ENCODE measurements at places on chromosomes 6 and 20. TPM values are rescaled to one million over a fixed set of nuclear protein-coding genes. Genes with fewer than 3 reads are reported as not detected.

GRCh38 chr6:46062991-46063390, 47.3 kb upstream of the CLIC5 start:
- H3K27ac ChIP-seq, result peak overlapping the region; percentile 51
- no peak overlapping the region for H3K4me3 ChIP-seq
- no peak for DNase-seq
- H3K36me3 ChIP-seq, result no peaks in the 10 kb centered on the region
- peaks cover 7% of the 10 kb centered on the region for H3K4me1 ChIP-seq
- no peaks in the 10 kb centered on the region for H3K27me3 ChIP-seq

DNA sequence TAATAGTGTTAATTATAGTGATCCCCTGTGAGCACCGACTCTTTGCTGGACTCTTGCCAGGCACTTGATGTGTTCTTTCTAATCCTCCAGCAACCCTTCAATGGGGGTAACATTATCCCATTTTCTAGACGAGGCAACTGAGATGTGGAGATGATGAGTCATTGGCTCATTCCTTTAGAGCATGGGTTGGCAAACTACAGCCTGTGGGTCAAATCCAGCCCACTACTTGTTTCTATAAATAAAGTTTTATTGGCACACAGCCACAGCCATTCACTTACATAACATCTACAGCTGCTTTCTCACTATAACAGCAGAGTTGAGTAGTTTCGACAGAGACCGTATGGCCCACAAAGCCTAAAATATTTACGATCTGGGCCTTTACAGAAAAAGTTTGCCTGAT, 249.5 kb upstream of the KCNG1 start:
- no peak for DNase-seq
- peaks cover 33% of the 10 kb centered on the region for H3K27me3 ChIP-seq
- H3K4me3 ChIP-seq, result no peak overlapping the region
- H3K4me1 ChIP-seq, result no peaks in the 10 kb centered on the region
- H3K27ac ChIP-seq, result no peak overlapping the region

- no peaks in the 10 kb centered on the region for H3K4me1 ChIP-seq
- no peak overlapping the region for H3K4me3 ChIP-seq
- no peaks in the 10 kb centered on the region for H3K36me3 ChIP-seq
Observed at GRCh38 chr6:168206186-168206585, 113.4 kb downstream of the DACT2 start.

DNA sequence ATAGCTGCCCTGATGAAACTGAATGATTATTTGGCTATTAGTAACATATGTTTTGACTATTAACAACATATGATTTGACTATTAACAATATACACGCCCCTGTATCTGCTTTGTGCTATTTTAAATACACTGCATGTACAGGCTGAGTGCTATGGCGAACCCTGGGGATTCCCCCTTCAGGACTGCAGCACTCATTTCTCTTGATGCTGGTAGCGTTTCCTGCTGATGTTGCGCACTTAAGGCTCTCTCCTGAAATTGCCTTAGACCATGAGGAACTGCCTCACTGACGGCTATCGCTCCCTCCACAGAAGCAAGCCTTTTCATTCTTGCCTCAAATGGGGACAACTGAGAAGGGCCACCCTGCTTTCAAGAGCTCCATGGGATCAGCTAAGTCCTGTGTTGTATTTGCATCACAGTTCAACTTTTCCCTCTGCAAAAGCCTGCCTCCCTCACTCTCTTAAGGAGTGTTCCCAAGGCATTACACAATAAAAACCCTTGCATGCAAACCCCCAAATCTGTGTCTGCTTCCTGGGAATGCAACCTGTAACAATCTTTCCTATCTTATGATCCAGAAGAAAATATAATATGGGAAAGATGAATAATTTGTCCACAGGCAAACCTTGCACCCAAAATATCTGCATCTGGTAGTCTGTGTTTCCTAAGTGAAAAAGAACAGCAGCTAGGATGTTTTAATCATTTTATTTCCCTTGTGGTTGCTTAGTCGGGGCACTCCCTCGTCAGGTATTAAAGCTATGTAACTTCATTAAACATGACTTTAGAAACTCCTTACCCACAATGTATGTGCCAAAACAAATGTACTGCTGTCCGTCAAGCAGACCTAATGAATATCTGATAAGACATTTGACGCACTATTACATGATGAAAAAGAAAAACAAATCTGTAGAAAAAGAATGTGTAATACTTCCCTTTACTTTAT, 456.4 kb downstream of the COL12A1 start:
- H3K36me3 ChIP-seq, result no peaks in the 10 kb centered on the region
- no peak overlapping the region for H3K4me3 ChIP-seq
- H3K27me3 ChIP-seq, result no peaks in the 10 kb centered on the region
- DNase-seq, result no peak
- no peaks in the 10 kb centered on the region for H3K4me1 ChIP-seq
- H3K27ac ChIP-seq, result no peak overlapping the region

DNA sequence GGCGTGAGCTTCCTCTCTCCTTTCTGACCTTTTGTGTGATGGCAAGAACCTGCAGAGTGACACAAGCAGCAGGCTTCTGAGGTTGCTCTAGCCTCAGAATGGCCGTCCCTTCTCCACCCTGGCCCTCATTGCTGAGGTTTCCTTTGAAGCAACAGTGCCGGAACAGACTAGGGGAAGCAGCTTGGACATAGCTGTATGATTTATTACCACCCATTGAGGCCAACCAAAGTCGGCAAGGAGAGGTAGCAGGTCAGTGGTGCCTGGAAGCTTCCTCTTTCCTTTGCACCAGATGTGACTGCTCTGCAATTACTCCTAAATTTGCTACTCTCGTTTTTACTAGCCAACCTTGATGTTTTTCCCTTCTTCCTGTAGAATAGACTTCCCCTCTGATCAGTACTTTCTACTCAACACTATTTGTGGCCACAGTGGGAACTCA, 31.4 kb downstream of the PTPN1 start:
- H3K4me3 ChIP-seq, result no peak overlapping the region
- DNase-seq, result no peak
- no peaks in the 10 kb centered on the region for H3K36me3 ChIP-seq
- no peaks in the 10 kb centered on the region for H3K27me3 ChIP-seq

- no peak overlapping the region for H3K4me3 ChIP-seq
- no peak overlapping the region for H3K27ac ChIP-seq
- peaks cover 4% of the 10 kb centered on the region for H3K4me1 ChIP-seq
- no peaks in the 10 kb centered on the region for H3K36me3 ChIP-seq
- DNase-seq, result no peak
- no peaks in the 10 kb centered on the region for H3K27me3 ChIP-seq
Observed at GRCh38 chr6:148934539-148934938, 187.7 kb downstream of the UST start.

GRCh38 chr6:131038597-131039344, 24.3 kb downstream of the EPB41L2 start:
- no peaks in the 10 kb centered on the region for H3K27me3 ChIP-seq
- H3K4me3 ChIP-seq, result no peak overlapping the region
- no peak for DNase-seq
- no peak overlapping the region for H3K27ac ChIP-seq
- H3K4me1 ChIP-seq, result peaks cover 2% of the 10 kb centered on the region
- H3K36me3 ChIP-seq, result no peaks in the 10 kb centered on the region

DNA sequence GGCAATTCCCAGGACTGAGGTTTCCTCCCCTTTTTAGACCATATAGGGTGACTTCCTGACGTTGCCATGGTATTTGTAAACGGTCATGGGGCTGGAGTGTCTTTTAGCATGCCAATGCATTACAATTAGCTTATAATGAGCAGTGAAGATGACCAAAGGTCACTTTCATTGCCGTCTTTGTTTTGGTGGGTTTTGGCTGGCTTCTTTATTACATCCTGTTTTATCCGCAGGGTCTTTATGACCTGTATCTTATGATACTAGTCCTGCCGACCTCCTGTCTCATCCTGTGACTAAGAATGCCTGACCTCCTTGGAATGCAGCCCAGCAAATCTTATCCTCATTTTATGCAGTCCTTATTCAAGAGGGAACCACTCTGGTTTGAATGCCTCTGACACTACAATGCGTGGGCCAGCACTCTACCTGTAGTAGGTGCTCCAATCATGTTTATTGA, 190.1 kb downstream of the KCNQ5 start:
- H3K4me3 ChIP-seq, result no peak overlapping the region
- H3K27me3 ChIP-seq, result no peaks in the 10 kb centered on the region
- no peaks in the 10 kb centered on the region for H3K36me3 ChIP-seq
- no peaks in the 10 kb centered on the region for H3K4me1 ChIP-seq

GRCh38 chr6:166112580-166112979, 55.1 kb downstream of the TBXT start:
- no peak overlapping the region for H3K4me3 ChIP-seq
- no peaks in the 10 kb centered on the region for H3K36me3 ChIP-seq
- no peaks in the 10 kb centered on the region for H3K27me3 ChIP-seq
- H3K4me1 ChIP-seq, result no peaks in the 10 kb centered on the region

DNA sequence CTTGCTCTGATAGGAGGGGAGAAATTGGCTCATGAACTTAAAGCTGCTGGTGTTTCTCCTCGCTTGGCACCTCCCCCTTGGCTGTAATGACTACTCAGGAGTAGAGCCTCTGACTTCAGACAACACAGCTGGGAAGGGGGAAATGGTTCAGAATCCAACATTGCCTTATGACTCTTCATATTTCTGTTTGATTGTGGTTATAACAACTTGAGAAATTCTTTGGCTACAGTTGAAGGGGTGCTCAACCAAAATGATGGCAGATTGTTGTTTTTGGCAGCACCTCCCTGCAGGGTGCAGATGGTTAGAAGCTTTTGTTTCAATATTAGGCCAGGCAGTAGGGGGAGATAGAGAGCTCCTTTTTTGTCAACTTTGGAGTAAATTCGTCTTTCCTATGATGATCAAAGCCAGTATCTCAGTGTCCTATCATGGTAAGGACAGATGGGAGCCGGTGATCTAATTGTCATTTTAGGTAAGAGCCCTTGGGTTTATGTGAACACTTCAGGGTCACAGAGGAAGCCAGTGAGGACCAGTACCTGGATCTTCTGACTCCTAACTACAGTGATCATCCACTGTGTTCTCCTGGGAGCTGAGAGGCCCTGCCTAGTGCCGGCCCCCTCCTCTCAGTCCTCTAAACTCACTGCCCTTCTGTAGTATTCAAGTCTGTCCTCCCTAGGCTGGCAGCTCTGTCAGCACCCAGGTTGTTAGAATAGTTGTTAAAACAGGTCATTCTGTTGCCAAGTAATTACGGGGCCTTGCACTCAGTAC, 39.9 kb downstream of the RPRD1B start:
- peak overlapping the region; percentile 26 for H3K27ac ChIP-seq
- no peaks in the 10 kb centered on the region for H3K27me3 ChIP-seq

- DNase-seq, result no peak
- H3K4me1 ChIP-seq, result no peaks in the 10 kb centered on the region
- H3K27ac ChIP-seq, result no peak overlapping the region
- no peaks in the 10 kb centered on the region for H3K36me3 ChIP-seq
- no peak overlapping the region for H3K4me3 ChIP-seq
Observed at GRCh38 chr20:33306228-33306627, 23.2 kb downstream of the BPIFB1 start.

DNA sequence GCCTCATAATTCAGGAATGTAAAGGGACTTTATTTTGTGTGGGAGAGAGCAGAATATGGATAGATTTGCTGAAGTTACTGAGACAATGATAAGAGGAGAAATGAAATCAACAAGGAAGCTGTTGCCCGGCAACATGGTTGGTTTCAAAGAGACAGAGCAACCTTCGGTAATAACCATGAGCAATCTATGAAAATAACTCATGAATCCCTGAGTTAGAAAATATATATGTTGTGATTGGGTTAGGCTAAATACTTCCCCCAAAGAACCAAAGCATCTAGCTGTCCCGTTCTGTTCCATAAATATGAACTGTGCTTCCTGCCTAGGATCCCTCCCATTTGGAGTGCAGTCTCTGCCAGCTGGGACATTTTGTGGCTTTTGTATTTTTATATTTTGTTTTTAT, 23.1 kb downstream of the SERPINB1 start:
- no peaks in the 10 kb centered on the region for H3K36me3 ChIP-seq
- peak; percentile 72 for DNase-seq
- no peaks in the 10 kb centered on the region for H3K4me1 ChIP-seq
- no peaks in the 10 kb centered on the region for H3K27me3 ChIP-seq

- no peaks in the 10 kb centered on the region for H3K27me3 ChIP-seq
- H3K27ac ChIP-seq, result no peak overlapping the region
- H3K36me3 ChIP-seq, result no peaks in the 10 kb centered on the region
Observed at GRCh38 chr6:106122306-106122918, 36.3 kb downstream of the PRDM1 start.

GRCh38 chr6:136038531-136038930, 187.0 kb downstream of the PDE7B start:
- H3K4me1 ChIP-seq, result no peaks in the 10 kb centered on the region
- H3K27ac ChIP-seq, result no peak overlapping the region
- H3K27me3 ChIP-seq, result no peaks in the 10 kb centered on the region
- DNase-seq, result no peak

DNA sequence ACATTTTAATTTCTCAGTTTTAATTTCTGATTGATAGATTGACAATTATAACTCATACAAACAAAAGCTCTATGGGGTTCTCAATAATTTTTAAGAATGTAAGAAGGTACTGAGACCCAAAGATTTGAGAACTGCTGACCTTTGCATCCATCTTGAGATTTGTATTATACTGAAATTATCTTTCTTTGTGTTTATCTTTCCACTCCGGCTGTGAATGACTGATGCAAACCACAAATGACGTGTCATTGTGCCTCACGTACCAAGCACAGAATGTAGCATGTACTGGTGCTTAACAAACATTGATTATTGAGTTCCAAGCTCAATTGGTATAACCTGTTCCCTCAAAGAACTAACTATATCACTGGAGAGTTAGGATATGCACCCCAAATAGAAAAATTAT, 152.1 kb upstream of the SMLR1 start:
- no peak overlapping the region for H3K4me3 ChIP-seq
- no peaks in the 10 kb centered on the region for H3K4me1 ChIP-seq
- no peak overlapping the region for H3K27ac ChIP-seq
- no peaks in the 10 kb centered on the region for H3K27me3 ChIP-seq
- peak; percentile 16 for DNase-seq
- no peaks in the 10 kb centered on the region for H3K36me3 ChIP-seq

GRCh38 chr6:146864300-146864699, 265.5 kb downstream of the ADGB start:
- no peak overlapping the region for H3K4me3 ChIP-seq
- H3K27ac ChIP-seq, result no peak overlapping the region
- no peaks in the 10 kb centered on the region for H3K4me1 ChIP-seq
- H3K27me3 ChIP-seq, result no peaks in the 10 kb centered on the region

GRCh38 chr6:126145351-126145750, 159.0 kb downstream of the TRMT11 start:
- H3K36me3 ChIP-seq, result no peaks in the 10 kb centered on the region
- no peak for DNase-seq
- no peak overlapping the region for H3K4me3 ChIP-seq
- H3K27ac ChIP-seq, result no peak overlapping the region

DNA sequence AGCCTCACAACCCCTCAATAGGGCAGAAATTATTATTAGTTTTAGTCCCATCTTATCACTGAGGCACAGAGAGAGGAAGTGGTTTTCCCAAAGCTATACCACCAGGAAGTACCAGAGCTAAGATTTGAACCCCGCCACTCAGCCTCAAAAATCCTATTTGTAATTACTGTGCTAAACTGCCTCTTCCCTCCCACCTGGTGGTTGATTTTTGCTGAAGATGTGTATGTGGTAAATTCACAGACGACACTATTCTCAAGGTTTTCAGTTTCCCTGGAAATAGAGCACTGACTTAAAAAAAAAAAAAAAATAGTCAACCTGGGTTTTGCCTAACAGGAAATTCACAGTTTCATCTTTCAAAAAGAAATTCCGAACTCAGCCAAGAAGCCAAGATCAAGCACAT, 57.9 kb downstream of the TSHZ2 start:
- no peaks in the 10 kb centered on the region for H3K36me3 ChIP-seq
- no peaks in the 10 kb centered on the region for H3K27me3 ChIP-seq
- no peaks in the 10 kb centered on the region for H3K4me1 ChIP-seq
- H3K27ac ChIP-seq, result no peak overlapping the region
- no peak for DNase-seq
- H3K4me3 ChIP-seq, result no peak overlapping the region

GDAP1L1 gene
- polyA plus RNA-seq, result 1.5 TPM

RHAG gene
- polyA plus RNA-seq, result 0.40 TPM

CLPSL2 gene
- polyA plus RNA-seq, result not detected

SNX14 gene
- polyA plus RNA-seq, result 43.2 TPM

CDK5RAP1 gene
- 30.0 TPM for polyA plus RNA-seq

Measured in small intestine (tissue), 16 donors.